ENCODE measurements at places on chromosomes 13 and 19.

DNA sequence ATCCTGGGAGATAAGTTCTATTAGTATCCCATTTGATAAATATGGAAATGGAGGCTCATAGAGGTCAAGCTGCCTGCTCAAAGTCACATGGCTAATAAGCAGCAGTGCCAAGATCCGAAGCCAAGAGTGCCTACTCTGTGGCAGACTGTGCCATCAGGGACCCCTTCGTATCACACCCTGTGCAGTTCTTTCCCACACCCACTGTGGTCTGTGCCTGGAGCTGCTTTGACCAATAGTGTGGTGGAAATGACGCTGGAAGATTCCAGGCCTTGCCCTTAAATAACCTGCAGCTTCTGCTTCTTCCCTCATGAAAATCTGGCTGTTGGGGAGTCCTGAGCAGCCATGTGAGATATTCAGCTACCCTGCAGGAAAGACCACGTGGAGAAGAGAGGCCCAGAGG, 10.1 kb downstream of the OPA3 start:
- no peak for DNase-seq

- no peak for DNase-seq
Measured at GRCh38 chr13:51666374-51666773, 82.1 kb downstream of the WDFY2 start.

GRCh38 chr19:28785971-28786370, 427.0 kb downstream of the UQCRFS1 start:
- no peak for DNase-seq

DNA sequence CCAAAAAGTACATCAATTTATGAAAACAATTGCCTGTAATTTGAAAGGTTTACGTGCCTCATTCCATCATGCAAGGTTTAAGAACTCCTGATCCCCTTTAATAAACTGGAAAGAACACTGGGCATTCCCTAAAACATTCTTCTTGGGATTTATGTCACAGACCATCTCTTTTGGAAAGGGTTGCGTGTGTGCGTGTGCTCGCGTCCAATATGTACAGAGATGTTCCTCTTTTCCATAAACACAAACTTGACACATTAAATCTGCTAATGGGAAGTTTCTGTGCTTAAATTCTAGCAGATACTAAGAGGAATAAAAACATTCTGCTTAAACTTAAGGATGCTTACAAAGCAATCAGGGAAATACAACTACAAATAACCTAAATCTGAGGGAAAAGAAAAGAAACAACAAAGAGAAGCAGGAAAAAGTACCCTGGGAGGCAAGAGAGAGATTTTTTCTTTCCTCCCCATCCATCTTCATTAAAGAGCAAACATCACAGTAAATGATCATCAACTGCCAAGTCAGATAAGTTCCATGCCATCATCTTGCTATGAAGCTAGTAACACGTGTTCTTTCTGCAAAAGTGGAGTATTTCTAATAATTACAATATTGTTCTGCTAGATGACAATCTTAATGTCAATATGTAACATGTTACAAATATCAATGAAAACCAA, 83.7 kb downstream of the STK24 start:
- DNase-seq, result no peak
